Glomerular endothelial cell (primary cell): ENCODE measurements at places on chromosomes 7 and 10.

DNA sequence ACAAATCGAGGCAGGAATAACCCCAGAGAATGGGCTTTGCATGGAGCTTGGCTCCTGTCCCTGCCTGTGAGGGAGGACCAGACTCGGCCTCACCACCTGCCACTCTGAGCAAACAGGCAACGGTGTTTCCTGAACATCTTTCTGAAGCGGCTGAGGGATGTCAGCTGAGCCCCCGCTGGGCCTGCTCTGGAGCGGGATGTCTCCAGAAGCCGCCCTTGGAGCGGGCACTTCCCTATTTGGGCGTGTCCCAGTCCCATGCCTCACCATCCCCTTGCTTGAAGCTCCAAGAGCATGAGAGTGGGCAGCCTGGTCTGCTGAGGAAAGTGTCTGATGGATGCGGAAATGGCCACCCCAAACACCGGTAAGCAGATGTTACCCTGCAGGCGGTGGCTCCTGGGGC, 10.2 kb downstream of the ALKBH4 start:
- DNase-seq: no peak

DNA sequence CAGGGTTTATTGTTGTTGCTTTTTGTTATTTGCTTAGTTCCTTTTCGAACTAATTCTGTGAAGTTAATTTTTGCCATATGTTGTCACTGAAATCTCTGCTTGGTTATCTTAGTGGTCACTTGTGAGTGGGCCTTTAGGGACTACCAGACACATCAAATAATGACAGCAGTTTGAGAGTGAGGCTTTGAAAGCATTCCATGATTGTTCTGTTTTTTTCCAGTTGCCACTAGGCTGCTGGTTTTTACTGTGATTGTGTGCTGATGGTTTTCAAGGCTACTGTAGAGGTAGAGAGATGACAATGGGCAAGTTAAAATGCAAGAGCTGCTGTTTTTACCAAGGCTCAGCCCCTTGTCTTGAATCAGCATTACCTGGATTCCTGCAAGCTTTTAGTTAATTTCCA, 20.0 kb downstream of the SEPTIN7 start:
- no peak for DNase-seq

DNA sequence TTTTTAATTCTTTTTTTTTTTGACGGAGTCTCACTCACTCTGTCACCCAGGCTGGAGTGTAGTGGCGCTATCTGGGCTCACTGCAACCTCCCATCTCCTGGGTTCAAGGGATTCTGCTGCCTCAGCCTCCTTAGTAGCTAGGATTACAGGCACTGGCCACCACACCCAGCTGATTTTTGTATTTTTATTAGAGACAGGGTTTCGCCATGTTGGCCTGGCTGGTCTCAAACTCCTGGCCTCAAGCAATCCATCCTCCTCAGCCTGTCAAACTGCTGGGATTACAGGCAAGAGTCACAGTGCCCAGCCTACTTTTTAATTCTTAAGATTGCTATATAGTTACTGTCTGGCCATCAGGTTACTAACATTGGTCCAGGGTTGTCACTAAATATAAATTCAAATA, 59.6 kb downstream of the ZNF277 start:
- no peak for DNase-seq

DNA sequence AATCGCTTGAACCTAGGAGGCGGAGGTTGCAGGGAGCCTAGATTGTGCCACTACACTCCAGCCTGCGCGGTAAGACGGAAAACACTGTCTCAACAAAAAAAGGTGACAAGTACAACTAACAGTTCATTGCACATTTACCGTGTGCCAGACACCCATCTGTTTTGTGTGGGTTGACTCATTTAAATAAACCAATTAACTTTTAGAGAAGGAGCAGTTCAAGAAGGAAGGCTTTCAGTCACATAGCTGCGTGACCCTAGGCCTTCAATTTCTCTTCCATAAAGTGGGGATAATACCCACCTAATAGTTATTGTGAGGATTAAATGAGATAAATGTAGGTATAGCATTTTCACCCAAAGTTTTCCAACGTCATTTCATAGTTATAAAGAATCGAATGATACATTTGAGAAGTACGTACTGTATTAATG, 52.3 kb upstream of the KDM7A start:
- no peak for DNase-seq

GRCh38 chr7:42997611-42998010, 65.4 kb downstream of the MRPL32 start:
- DNase-seq: no peak

DNA sequence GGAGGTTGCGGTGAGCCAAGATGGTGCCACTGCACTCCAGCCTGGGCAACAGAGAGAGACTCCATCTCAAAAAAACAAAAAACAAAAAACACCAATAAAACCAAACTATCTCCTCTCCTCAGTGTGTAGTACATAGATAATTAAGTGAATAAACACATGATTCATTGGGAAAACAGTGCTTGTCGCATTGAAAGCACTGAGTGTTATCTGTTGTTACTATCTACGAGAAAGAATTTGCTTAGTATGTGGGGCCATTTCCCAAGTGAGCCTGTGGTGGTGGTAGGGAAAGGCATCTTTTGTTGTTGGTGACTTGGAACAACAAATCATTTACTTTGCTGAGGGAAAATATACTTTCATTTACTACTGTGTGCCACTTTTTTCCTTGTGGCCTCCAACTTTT, 42.6 kb downstream of the RSBN1L start:
- DNase-seq: no peak

GRCh38 chr7:130180571-130181262, 24.5 kb downstream of the TMEM209 start:
- no peak for DNase-seq

DNA sequence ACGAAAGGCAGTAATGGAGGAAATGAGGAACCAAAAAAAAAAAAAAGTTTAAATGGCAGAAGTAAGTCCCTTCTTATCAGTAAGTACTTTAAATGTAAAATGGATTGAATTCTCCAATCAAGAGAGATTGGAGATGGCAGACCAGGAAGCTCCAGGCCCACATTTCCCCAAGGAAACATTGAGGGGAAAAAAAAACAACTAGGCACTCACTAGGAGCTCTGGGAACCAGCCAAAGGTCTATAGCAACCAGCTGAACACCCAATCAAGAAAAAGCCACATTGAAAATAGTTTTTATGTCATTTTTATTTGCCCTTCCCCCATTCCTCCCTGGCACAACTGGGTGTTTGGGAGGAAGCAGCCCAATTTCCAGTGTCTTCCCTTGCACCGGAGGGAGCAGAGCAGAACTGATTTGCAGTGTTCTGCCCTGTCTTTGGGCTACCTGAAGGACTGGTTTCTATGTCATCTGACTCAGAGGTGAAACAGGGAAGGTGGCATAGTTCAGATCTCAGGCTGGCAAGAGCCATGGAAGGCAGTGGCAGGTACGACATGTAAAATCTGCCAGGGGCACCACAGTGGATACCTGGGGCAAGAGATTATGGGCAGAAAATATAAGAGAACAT, 121.9 kb downstream of the SMURF1 start:
- DNase-seq: no peak

GRCh38 chr10:30386801-30387588, 37.9 kb upstream of the MTPAP start:
- DNase-seq: no peak

- DNase-seq: no peak
Measured at GRCh38 chr7:78175330-78176100, 376.9 kb downstream of the PHTF2 start.

DNA sequence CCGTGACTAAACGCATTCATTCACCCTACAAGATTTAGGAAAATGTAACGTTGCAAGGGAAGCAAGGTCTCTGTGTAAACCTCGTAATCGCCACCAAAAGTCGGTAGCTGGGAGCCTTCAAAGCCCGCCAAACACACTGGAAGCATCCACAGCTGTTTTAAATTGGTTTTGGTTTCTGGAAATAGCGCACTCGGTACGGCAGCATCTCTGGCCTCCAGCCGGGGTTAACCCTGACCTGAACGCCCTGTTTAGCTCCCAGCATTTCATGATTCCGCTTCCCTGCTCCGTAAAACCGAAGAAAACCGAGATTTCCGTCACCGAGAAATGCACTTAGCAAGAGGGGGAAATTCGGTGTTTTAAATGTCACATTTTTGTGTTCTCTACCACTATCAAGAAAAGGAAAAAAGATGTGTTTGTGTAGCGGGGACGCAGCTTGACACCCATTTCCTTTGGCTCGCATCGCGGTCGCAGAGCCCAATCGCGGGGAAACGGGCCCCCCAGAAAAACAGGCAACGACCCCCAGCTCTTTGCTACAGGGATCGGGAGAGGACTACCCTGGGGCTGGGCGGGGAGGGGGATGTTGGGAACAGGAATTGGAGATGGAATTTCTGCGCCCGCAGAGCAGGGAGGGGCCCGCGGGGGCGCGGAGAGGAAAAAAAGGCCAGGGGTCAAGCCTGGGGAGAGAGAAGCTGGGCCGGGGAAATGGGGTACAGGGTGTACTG, 646 bp downstream of the SGCE start:
- DNase-seq: no peak

DNA sequence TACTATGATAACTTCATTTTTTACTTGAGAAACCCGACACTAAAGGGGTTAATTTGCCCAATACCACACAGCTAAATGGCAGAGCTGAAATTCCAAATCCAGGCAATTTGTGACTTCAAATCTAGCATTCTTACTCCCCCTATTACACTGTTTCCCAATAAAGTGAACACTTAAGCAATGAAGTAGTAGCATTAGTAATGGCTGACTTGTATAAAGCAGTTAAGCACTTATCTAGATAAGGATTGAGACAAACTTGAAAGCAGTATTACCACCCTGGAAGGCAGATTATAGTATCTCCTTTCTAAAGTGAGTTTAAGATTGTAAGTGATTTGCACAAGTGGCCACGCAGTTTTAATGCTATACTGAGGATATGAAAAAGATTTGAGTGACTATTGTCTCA, 39.3 kb downstream of the WASL start:
- no peak for DNase-seq
